IMR-90 (cell line): ENCODE measurements at places on chromosomes 6 and 20. TPM values are rescaled to one million over a fixed set of nuclear protein-coding genes. Genes with fewer than 3 reads are reported as not detected.
A peak's percentile ranks its signal among the peaks of the same experiment; 100 is the strongest.

The OXT gene
- not detected in 2 replicates for total RNA-seq

The FRK gene
- under 0.01 TPM in 2 replicates for total RNA-seq

The TPBG gene
- 19.7 and 20.0 TPM in 2 replicates for total RNA-seq

GRCh38 chr20:49608752-49609670 lies 41.1 kb upstream of the PTGIS start:
- no peak overlapping the region for H3K27ac ChIP-seq
- H3K27me3 ChIP-seq, result peaks cover 6% of the 10 kb centered on the region; the same call in 1 of the 2 replicates
- no peaks in the 10 kb centered on the region for H3K36me3 ChIP-seq

DNA sequence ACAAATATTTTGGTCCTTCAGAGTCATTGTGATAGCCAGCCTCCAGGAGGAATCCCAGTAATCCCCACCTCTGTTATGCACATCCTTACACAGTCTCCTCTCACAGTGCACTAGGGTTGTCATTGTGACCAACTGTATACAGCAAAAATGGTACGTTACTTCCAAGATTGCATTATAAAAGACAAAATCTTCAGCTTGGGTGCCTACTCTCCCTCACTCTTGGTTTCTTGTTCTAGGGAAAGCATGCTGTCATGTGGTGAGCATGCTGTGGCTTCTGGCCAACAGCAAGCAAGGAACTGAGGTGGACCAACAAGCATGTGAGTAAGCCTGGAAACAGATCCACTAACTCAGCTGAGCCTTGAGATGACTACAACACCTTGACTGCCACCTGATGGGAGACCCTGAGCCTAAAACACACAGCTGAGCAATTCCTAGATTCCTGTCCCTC lies 130.1 kb upstream of the DST start:
- H3K27ac ChIP-seq, result no peak overlapping the region
- H3K27me3 ChIP-seq, result no peaks in the 10 kb centered on the region
- no peaks in the 10 kb centered on the region for H3K36me3 ChIP-seq
- H3K4me1 ChIP-seq, result peaks cover 5% of the 10 kb centered on the region
- DNase-seq, result peak; percentile 93
- H3K4me3 ChIP-seq, result no peak overlapping the region

DNA sequence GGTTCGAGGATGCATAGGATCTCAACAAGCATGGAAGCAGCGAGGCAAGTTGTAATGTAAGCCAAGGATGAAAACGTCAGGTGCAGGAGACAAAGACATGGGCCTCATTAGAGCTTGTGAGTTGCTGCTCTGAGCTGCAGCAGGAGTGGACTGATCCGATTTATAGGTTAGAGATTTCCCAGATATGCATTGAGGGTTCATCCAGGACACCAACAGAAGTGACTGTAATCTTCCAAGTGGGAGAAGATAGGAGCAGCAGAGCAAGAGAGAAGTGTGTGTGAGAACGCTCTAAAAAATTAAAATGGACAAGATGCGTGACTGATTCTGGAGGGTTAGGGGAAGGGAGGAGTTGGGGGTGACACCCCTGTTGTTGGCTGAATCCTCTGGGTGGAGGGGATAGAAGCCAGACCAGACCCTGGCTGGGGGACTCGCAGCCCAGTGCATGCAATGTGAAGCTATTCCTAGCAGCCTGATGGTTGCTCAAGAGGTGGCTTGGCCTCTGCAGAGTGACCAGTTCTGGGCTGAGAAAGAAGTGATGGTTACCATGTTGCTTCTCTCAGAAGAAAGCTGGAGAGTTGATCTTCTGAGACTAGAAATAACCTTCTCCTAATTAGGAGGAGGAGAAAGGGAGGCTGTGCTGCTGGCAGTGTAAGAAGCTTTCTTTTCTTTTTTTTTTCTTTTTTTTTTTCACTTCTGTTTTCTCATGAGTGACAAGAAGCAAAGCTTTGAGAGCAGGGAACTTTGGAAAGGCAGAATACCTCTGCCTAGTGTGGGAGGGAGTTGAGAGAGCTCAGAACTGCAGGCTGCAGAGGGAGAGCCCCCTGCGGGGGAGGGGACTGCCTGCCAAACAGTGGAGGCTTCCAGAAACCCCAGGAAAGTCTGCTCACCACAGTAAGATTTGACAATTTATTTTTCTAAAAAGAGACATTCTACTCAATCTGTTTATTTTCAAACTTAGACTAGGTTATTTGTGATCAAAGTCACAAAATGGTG lies 116.9 kb downstream of the SLX4IP start:
- no peaks in the 10 kb centered on the region for H3K36me3 ChIP-seq
- no peak overlapping the region for H3K27ac ChIP-seq
- no peaks in the 10 kb centered on the region for H3K27me3 ChIP-seq
- H3K4me3 ChIP-seq, result no peak overlapping the region
- no peak for DNase-seq

DNA sequence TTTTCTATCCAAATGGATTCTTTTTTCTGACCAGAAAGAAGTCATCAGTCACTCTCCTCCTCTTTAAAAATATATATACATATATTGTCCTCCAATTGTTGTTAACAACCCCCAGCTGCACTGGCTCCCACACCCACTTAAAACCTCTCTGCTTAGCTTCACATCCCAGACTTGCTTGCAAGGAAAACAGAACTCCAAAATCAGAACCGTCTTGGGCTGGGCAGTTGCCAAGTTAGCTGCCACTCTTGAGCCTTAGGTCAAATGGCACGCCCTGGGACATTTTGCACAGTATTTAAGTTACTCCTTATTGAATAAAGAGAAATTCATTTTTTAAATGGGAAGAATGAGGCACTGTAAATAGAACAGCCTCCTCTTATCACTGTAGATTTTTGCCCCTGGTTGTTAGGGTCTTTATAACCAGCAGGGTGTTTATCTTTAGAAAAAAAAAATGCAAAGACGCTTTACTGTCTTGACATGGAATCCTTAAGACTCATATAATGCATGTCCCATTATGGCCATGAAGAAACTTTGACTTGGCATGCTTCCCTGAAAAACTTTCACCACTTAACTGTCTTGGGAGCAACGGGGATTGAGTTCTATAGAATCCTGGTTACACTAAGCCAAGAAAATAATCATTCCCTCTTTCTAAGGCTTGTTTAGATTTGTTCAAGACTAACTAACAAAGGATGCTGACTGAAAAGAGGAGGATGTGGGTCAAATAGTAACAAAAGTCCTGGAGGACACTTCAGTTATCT lies 204.5 kb downstream of the ISM1 start:
- no peak overlapping the region for H3K4me3 ChIP-seq
- peaks cover 2% of the 10 kb centered on the region; the same call in 1 of the 2 replicates for H3K4me1 ChIP-seq
- H3K27ac ChIP-seq, result no peak overlapping the region
- no peaks in the 10 kb centered on the region for H3K36me3 ChIP-seq
- no peaks in the 10 kb centered on the region for H3K27me3 ChIP-seq

DNA sequence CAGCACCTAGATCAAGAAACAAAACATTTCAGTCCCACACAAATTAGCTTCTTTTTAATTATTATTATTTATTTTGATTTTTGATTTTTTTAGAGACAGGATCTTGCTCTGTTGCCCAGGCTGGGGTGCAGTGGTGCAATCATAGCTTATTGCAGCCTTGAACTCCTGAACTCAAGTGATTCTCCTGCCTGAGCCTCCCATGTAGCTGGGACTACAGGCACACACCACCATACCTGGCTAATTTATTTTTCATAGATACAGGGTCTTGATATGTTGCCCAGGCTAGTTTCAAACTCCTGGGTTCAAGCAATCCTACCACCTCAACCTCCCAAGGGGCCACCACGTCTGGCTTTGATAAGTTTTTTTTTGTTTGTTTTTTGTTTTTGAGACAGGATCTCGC lies 24.6 kb downstream of the SNAI1 start:
- no peaks in the 10 kb centered on the region for H3K36me3 ChIP-seq
- H3K4me1 ChIP-seq, result no peaks in the 10 kb centered on the region
- no peak overlapping the region for H3K4me3 ChIP-seq
- H3K27ac ChIP-seq, result no peak overlapping the region

GRCh38 chr20:62843656-62844055 lies 18.0 kb downstream of the TCFL5 start:
- H3K4me3 ChIP-seq, result no peak overlapping the region
- no peak overlapping the region for H3K27ac ChIP-seq
- no peaks in the 10 kb centered on the region for H3K27me3 ChIP-seq
- DNase-seq, result no peak
- peaks cover 7% of the 10 kb centered on the region; the same call in 1 of the 2 replicates for H3K36me3 ChIP-seq
- H3K4me1 ChIP-seq, result 0 out of 2 replicates have a peak, but pooled peaks cover 2% of the 10 kb centered on the region

DNA sequence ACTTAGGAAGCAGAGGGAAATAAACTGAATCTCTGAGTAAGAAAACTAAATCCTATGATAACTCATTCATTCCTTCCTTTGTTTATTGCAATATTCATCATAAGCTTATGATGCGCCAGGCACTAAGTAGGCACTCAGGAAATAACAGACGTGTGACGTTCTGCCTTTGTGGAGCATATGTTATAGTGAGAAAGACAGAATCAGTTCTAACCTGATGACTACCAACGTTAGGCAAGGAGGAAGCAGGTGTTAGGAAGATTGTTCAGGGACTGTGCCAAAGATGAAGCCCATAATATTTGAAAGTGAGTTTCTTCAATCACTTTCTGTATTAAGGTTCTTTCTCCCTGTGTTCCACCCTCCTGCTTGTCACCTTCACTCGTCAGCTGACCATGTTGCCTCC lies 3.6 kb downstream of the HLA-DQA2 start:
- no peak overlapping the region for H3K4me3 ChIP-seq
- DNase-seq, result no peak
- H3K27me3 ChIP-seq, result 0 out of 2 replicates have a peak, but pooled peaks cover 2% of the 10 kb centered on the region
- H3K27ac ChIP-seq, result no peak overlapping the region

GRCh38 chr6:116022841-116023445 lies 37.7 kb downstream of the FRK start:
- no peak overlapping the region for H3K27ac ChIP-seq
- H3K4me3 ChIP-seq, result no peak overlapping the region
- no peak for DNase-seq
- H3K4me1 ChIP-seq, result peaks cover 2% of the 10 kb centered on the region; the same call in 1 of the 2 replicates
- H3K27me3 ChIP-seq, result no peaks in the 10 kb centered on the region
- no peaks in the 10 kb centered on the region for H3K36me3 ChIP-seq

DNA sequence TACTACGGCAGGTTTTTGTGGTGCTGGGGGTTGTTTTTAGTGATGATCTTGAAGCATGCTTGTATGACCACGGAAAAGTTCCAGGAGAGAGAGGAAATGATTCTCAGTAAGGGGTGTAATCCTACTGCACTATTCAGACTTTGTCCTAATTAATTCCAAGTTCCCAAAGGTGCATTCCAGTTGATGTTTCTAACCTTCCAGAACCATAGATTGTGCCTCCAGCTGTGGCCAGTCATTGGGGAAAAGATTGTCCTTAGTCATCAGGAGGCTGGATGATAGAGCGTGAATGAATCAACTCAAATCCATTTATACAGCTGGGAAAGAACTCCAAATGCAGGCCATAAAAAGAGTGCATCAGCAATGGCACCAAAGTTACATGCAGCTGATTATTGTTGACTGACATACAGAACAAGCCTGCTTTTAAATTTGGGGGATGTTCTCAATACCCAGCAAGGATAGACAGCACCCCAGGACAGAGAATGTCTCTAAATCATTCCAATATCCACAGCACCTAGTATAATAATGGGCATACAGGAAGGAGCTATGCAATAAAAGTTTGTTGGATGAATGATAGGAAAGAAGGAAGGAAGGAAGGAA lies 27.8 kb upstream of the PKHD1 start:
- H3K27me3 ChIP-seq, result no peaks in the 10 kb centered on the region
- H3K27ac ChIP-seq, result no peak overlapping the region
- no peak overlapping the region for H3K4me3 ChIP-seq

DNA sequence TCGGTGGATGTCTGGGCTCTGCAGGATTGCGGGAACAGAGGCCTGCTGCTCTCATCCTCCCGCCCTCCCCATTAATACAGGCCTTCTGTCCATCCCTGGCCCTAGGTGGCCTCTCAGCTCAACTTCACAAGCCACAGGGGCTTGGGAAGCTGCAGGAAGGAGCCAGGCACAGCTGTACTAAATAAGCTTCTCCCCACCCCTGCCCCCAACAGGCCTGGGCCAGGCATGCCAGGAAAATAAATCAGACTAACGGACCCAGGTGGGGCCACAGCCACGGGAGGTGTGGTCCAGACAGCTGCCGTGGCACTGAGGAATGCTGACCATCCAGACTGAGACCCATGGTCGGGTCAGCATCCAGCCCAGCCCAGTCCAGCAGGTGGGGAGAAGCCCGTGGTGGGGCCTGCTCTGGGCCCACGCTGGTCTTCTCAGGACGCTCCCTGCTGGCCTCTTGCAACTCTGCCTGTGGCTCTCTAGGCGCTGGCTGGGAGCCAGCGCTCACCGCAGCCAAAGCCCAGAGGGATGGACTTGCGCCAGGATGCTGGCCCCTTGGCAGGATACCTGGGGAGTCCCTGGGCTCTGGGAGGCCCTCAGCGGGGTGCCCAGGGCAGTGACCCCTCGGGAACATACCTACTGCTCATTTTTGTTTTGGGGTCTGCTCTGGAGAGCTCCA lies 8.6 kb upstream of the YTHDF1 start:
- H3K36me3 ChIP-seq, result no peaks in the 10 kb centered on the region
- H3K4me1 ChIP-seq, result peaks cover 10% of the 10 kb centered on the region
- no peak overlapping the region for H3K27ac ChIP-seq
- H3K4me3 ChIP-seq, result no peak overlapping the region
- peaks cover 25% of the 10 kb centered on the region for H3K27me3 ChIP-seq

DNA sequence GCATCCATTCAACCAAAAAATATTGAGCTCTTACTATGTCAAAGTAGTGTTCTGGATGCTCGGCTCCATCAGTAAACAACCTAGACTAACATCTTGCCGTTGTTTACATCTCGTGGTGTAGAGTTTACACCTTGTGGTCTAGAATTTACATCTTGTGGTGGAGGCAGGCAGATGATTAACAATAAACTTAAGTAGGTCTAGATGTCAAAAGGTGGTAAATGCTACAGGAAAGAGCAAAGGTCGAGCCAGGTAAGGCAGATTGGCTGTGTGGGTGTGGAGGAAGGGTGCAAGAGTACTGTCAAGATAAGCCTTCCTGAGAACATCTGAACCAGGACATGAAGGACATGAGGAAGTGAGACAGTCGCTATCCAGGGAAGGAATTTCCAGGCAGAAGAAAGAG lies 88.4 kb upstream of the ESR1 start:
- no peaks in the 10 kb centered on the region for H3K27me3 ChIP-seq
- H3K27ac ChIP-seq, result no peak overlapping the region
- no peak overlapping the region for H3K4me3 ChIP-seq
- H3K4me1 ChIP-seq, result no peaks in the 10 kb centered on the region

- H3K4me1 ChIP-seq, result peaks cover 1% of the 10 kb centered on the region; the same call in 1 of the 2 replicates
- no peaks in the 10 kb centered on the region for H3K36me3 ChIP-seq
- DNase-seq, result no peak
These were observed 67.0 kb downstream of the TMEM200A start for GRCh38 chr6:130432838-130433237.

- H3K4me1 ChIP-seq, result no peaks in the 10 kb centered on the region
- H3K27me3 ChIP-seq, result no peaks in the 10 kb centered on the region
- H3K27ac ChIP-seq, result no peak overlapping the region
- H3K4me3 ChIP-seq, result no peak overlapping the region
These were observed 130.5 kb upstream of the NOX3 start for GRCh38 chr6:155586090-155586489.

DNA sequence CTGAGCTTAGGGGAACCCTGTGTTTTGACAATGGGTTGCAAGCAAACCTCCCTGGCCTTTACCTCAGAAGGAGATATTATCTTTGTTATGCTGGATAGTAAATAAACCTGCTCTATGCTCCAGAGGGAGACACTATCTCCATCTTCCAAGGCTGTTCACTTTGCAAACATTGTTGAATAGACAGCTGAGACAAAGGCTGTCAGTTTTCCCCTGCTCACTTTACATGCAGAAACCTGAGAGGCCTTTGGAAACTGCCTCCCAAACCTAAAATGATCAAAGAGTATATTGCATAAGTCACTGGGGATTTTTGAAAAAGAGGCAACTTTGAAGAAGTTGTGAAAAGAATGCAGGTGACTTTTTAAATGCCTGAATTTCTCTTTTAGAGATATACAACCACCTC lies 61.6 kb downstream of the MRAP2 start:
- no peaks in the 10 kb centered on the region for H3K27me3 ChIP-seq
- no peaks in the 10 kb centered on the region for H3K36me3 ChIP-seq
- no peaks in the 10 kb centered on the region for H3K4me1 ChIP-seq
- no peak for DNase-seq
- no peak overlapping the region for H3K27ac ChIP-seq
